ENCODE measurements at places on chromosomes 16 and 17.

DNA sequence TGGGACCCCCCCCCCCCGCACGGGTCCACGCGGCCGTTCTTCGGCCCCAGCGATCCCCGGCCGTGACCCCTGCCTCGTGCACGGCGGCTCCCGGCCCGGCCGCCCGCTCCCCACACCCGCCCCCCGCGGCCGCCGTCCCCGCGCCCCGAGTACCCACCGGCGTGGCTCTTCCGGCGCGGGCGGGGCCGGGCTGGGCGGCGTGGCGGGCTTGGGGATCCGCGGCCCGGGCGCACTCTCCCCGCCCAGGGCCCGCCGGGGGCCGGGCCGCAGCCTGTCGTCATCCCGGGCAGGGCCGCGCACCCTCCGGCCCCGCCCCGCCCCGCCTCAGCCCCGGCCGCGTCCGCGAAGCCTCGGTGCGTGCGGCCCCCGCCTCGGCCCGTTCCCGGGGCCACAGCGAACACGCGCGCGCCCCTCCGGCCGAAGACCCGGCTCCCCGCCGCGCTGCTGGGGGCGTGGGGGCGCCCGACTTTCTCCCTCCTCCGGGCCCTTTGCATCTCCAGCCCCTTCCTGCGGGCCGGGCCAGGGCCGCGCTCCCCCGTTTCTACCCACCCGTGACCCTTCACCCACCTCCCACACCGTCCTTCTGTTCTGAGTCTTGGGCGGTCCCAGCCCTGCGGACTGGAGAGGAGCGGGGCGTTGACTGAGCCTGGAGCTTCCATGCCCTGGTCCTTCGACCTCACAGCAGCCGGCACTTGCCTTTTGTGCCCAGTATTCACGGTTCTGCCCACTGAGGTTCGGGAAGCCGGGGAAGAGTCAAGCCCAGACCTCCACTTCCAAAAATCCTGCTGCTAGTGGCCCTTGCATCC lies 840 bp downstream of the MYO1C start:
- peak; percentile 73 for DNase-seq
- peak overlapping the region; percentile 86 for H3K4me3 ChIP-seq
- H3K36me3 ChIP-seq = peaks cover 12% of the 10 kb centered on the region
- peaks cover 59% of the 10 kb centered on the region for H3K4me1 ChIP-seq
- H3K27ac ChIP-seq = peak overlapping the region; percentile 94

DNA sequence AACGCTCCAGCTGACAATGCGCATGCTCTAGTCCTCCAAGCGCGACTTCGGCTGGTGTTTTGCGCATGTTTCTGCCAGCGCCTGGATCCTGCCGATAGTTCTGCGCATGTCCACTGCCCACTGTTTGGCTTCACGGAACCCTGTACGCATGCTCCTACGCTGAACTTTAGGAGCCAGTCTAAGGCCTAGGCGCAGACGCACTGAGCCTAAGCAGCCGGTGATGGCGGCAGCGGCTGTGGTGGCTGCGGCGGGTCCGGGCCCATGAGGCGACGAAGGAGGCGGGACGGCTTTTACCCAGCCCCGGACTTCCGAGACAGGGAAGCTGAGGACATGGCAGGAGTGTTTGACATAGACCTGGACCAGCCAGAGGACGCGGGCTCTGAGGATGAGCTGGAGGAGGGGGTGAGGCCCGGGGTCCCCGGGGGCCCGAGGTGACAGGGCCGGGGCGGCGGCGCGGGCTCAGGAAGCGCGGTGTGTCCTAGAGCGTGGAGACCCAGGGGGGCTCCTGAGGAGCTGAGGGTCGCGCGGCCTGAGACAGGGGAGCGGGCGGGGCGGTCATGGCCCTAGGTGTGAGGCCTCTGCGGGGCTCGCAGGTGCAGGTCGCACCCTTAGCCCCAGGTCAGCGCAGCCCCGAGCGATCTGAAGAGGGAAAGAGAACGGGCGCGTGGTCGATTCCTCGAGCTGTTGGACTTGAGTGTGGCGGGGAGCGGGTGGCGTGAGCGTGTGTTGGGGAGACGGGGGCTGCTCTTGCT lies at the start of the genes RPS6KB1 and TUBD1:
RPS6KB1 (plus strand) TSS at position 198 of the 752 bp plus-strand sequence; CDS start at position 262, 64 bp downstream.
TUBD1 (minus strand) TSS at position 20 of the 752 bp plus-strand sequence. CDS start 1,941 bp downstream, outside the sequence.
- H3K27ac ChIP-seq = peak within 1 kb of the TSS; percentile 96
- peaks cover 34% of the 10 kb centered on the region for H3K4me1 ChIP-seq
- H3K27me3 ChIP-seq = no peaks in the 10 kb centered on the region
- H3K36me3 ChIP-seq = peaks cover 6% of the 10 kb centered on the region
- peak; percentile 97 for DNase-seq
- H3K4me3 ChIP-seq = peak within 1 kb of the TSS; percentile 97

- no peaks in the 10 kb centered on the region for H3K4me1 ChIP-seq
- no peak overlapping the region for H3K27ac ChIP-seq
- DNase-seq = peak; percentile 43
- H3K36me3 ChIP-seq = no peaks in the 10 kb centered on the region
- no peak overlapping the region for H3K4me3 ChIP-seq
Observed at GRCh38 chr16:84686707-84687298, 13.0 kb upstream of the USP10 start.

- DNase-seq = no peak
- peak overlapping the region; percentile 64 for H3K4me3 ChIP-seq
- peak overlapping the region; percentile 66 for H3K27ac ChIP-seq
- no peaks in the 10 kb centered on the region for H3K36me3 ChIP-seq
- H3K27me3 ChIP-seq = no peaks in the 10 kb centered on the region
- peaks cover 20% of the 10 kb centered on the region for H3K4me1 ChIP-seq
Observed at GRCh38 chr17:29760279-29761039, 137.7 kb upstream of the CORO6 start.

DNA sequence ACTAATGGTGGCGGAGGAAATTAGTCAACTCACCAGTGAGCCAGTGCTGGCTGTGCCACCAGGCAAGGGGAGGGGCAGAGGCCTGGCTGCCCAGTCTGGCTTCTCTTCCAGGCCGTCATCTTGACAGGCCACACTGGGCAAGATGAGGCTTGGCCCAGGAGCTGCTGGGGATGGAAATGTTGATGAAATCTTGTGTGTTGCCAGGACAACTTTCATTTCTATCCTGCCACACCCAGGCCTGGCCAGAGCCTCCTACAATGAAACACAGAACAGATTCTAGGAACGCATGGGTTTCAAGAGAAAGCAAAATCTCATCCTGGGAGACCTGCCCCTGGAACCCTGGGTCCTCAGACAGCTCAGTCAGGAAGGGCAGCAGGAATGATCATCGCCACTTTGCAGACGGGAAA lies 9.3 kb downstream of the HEXIM2 start:
- no peaks in the 10 kb centered on the region for H3K27me3 ChIP-seq
- H3K4me3 ChIP-seq = peak overlapping the region; percentile 36
- H3K4me1 ChIP-seq = peaks cover 50% of the 10 kb centered on the region
- peak overlapping the region; percentile 96 for H3K27ac ChIP-seq
- peak; percentile 91 for DNase-seq

DNA sequence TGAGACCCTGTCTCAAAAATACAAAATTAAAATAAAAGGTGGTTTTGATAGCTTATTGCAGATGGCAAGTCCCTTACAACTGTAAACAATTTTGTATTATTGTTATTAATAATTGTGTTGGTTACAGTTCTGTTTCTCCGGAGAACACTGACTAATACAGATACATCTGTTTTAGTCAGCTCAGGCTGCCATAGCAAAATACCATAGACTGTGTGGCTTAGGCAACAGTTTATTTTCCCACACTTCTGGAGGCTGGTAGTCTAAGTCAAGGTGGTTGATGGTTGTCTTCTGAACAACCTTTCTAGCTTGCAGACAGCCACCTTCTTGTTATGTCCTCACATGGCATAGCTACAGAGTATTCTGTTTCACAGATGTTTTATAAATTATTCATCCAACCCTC lies 14.2 kb upstream of the IL21R start:
- no peaks in the 10 kb centered on the region for H3K4me1 ChIP-seq
- H3K27me3 ChIP-seq = peaks cover 6% of the 10 kb centered on the region
- no peak for DNase-seq
- H3K36me3 ChIP-seq = no peaks in the 10 kb centered on the region
- no peak overlapping the region for H3K4me3 ChIP-seq

GRCh38 chr17:39627047-39627711 lies 427 bp downstream of the PPP1R1B start:
- peak overlapping the region; percentile 44 for H3K4me3 ChIP-seq
- H3K27ac ChIP-seq = peak overlapping the region; percentile 79
- H3K27me3 ChIP-seq = peaks cover 67% of the 10 kb centered on the region
- H3K36me3 ChIP-seq = no peaks in the 10 kb centered on the region

DNA sequence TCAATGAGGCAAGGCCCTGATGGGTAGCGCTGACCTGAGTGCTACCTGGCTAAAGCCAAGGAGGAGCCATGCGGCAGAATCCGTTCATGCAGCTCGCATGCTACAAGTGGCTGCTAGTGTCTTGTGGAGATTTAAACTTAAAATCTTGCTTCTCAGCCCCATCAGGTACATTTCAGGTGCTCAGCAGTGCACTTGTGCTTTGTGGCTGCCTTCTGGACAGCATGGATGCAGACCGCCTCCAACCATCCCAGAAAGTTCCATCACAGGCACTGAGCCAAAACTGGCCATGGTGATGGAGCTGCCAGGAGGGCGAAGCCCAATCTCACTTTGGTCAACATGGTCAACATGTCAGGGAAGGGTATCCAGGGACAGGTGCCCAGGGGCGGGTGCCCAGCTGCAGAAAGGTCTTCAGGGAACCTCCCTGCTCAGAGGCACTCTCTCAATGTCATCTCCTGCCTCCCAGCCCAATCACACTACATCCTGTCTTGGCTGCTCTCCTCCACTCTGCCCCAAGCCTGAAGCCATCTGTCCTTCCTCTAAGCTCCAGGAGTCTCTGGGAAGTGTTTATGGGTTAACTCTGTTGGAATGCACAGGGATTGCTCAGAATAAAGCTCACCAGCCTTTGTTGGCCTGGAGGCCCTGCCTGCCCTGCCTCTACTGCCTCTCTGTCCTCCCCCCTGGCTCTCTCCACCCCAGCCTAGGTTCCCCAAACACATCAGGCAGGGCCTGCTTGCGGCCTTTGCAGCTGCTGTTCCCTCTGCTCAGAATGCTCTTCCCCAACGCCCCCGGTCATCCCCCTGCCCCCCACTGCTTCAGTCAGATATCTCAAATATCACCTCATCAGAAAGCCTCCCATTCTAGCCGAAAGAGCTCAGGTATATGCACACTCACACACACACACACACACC lies 18.3 kb upstream of the TNFRSF13B start:
- peaks cover 11% of the 10 kb centered on the region for H3K4me1 ChIP-seq
- H3K4me3 ChIP-seq = no peak overlapping the region
- H3K36me3 ChIP-seq = no peaks in the 10 kb centered on the region
- H3K27me3 ChIP-seq = no peaks in the 10 kb centered on the region
- no peak overlapping the region for H3K27ac ChIP-seq
- DNase-seq = no peak

GRCh38 chr17:43695970-43696865 lies 34.5 kb upstream of the MEOX1 start:
- H3K27ac ChIP-seq = no peak overlapping the region
- DNase-seq = no peak
- no peak overlapping the region for H3K4me3 ChIP-seq
- no peaks in the 10 kb centered on the region for H3K27me3 ChIP-seq
- no peaks in the 10 kb centered on the region for H3K36me3 ChIP-seq

- no peaks in the 10 kb centered on the region for H3K4me1 ChIP-seq
- H3K27ac ChIP-seq = no peak overlapping the region
- H3K4me3 ChIP-seq = no peak overlapping the region
- no peak for DNase-seq
Observed at GRCh38 chr16:8819411-8820034, 21.9 kb downstream of the PMM2 start.

DNA sequence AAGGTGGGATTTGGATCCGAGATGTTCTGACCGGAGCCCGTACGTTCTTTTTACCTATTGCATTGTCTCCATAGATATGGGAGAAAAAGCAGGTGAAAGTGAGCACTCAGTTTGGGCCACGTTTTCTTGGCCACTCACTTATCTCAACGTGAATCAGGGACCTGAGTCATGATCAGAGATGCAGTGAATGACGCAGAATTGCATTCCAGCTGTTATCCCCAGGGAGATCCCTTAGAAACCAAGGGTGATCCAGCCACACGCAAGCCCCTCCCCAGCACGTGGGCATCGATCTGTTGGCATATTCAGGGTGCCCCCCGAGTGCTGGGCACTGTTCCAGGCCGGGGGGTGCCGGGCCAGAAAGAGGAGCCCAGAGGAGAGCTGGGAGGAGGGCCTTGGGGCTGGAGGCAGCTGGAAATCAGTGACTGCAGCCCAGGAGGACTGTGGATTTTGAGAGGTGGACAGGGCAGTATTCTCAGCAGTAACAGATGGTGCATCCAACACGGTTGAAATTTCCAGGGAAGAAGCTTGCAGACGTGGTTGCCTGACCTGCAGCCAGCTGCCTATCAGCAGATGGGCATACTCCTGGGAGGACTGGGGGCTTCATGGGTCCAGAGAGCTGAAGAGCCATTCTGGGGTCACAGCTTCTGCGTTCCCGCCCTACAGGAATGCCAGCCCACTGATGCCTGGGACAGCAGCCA lies 87.2 kb upstream of the CACNG5 start:
- DNase-seq = peak; percentile 37
- H3K4me1 ChIP-seq = no peaks in the 10 kb centered on the region
- no peak overlapping the region for H3K4me3 ChIP-seq

GRCh38 chr17:18938692-18939023 lies 13.3 kb upstream of the SLC5A10 start:
- H3K27ac ChIP-seq = no peak overlapping the region
- DNase-seq = no peak
- no peaks in the 10 kb centered on the region for H3K36me3 ChIP-seq
- H3K27me3 ChIP-seq = no peaks in the 10 kb centered on the region

GRCh38 chr16:89495121-89495520 lies 4.8 kb upstream of the ANKRD11 start:
- no peaks in the 10 kb centered on the region for H3K27me3 ChIP-seq
- peaks cover 18% of the 10 kb centered on the region for H3K4me1 ChIP-seq
- H3K27ac ChIP-seq = no peak overlapping the region
- no peak overlapping the region for H3K4me3 ChIP-seq
- no peaks in the 10 kb centered on the region for H3K36me3 ChIP-seq
- DNase-seq = no peak

All from suprapubic skin (tissue), 4 donors.